ENCODE measurements at places on chromosomes 13 and 19.
A peak's percentile ranks its signal among the peaks of the same experiment; 100 is the strongest.

- no peak for DNase-seq
Measured at GRCh38 chr19:38763795-38764220, 9.5 kb downstream of the LGALS7 start.

DNA sequence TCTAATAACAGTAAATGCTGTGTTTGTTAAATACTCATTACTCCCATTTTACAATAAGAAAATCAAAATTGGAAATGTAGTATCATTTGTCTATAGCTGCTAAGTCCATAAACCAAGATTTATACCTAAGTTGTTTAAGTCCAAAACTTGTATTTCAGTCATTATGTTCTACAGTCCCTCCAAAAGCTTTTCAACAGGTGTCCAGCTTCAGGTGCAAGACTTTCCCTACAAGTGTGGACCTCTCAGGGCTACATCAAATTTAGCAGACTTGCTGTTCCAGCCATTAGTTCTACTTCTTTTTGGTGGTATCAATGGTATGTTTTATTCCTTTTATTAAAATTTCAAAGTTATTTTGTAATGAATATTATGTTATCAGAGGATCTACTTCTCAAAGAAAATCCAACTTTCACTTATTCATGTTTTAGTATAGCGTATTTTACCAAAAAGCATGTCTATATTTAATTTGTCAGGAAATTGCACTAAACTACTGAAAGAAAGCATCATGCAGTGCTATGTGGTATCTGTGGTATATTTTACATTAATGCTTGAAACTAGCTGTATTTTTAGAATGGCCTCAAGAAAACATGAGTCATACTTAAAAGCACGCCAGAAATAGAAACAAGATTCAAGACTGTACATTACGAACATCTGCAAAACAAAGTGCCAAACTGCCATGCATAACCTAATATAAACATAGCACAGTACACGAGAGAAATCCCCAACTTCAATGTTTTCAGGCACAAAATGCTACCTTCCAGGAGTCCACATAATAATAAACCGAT, 44.5 kb downstream of the VWA8 start:
- peak; percentile 81 for DNase-seq

GRCh38 chr19:16660763-16661479, at the start of gene TMEM38A:
TSS of gene TMEM38A (plus strand) at chr19:16661139. CDS start at chr19:16661218, 79 bp downstream.
- peak; percentile 53 for DNase-seq

DNA sequence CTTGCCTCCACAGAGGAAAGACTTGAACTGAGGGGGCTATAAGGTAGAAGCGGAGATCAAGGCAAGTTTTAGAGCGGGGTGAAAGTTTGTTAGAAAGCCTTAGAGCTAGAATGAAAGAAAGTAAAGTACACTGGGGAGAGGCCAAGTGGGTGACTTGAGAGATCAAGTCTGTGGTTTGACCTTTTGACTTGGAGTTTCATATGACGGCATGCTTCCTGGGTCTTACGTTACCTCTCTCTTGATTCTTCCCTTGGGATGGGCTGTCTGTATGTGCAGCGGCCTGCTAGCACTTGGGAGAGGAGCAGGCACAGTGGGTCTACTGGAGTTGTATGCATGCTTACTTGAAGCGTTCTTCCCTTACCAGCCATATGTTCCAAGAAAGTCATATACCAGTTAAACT, 1768.5 kb downstream of the PCDH9 start:
- peak; percentile 16 for DNase-seq

DNA sequence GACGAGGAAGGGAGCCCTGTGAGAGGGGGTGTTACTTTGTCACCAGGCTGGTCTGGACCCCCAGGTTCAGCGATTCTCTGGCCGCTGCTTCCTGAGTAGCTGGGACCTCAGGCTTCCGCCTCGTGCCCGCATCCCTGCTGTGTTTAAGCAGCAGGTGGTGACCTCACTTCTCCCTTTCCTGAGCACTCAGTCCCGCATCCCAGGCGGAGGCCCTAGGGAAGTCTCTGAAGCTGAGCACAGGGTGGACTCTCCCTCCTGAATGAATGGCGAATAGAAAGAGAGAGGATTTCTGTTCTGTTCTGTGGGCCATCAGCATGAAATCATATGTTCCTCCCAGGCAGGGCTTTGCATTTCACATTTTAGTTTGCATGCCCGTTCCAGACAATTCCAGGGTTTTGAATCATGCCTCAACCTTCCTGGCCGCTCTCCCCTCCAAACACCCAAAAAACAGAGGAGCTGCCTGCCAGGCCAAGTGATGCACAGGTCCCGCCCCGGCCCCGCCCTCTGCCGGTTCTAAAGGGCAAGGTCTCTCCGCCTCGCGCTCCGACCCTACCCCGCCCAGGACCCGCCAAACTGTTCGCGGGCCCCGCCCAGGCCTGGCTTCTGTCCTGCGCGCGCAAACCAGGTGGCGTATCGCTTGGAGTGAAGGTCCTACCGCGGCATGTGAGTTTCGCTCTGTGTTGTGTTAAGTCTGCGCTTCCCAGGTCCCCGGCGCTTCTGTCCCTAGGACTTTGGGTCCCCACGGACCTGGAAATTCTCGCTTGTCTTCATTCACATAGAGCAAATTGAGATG, 35.1 kb upstream of the ZNF808 start:
- no peak for DNase-seq

GRCh38 chr13:86882835-86883234, 788.3 kb upstream of the SLITRK5 start:
- DNase-seq, result peak; percentile 6

- peak; percentile 82 for DNase-seq
Measured at GRCh38 chr13:28636677-28637317, 22.1 kb upstream of the POMP start.

DNA sequence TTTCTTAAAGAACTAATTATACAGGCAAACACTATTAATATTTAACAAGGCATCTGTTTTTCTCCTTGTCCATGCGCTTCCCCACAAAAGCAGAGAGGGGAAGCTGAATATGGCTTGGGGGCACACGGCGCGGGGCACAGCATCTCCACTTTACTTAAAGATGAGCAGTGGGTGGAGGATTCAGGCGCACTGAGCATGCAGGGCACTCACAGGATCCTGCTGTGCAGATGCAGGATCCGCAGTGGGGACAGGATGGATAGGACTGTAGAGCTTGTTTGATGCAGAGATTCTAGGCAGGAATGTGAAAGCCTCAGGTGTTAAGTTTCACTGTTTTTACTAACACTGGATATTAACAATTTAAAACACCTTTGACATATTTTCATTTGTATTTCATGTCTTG, 43.3 kb downstream of the ATP11A start:
- DNase-seq, result no peak

All from NB4 (cell line).